ENCODE measurements at places on chromosomes 2 and 18. TPM values are rescaled to one million over a fixed set of nuclear protein-coding genes. Genes with fewer than 3 reads are reported as not detected.

DNA sequence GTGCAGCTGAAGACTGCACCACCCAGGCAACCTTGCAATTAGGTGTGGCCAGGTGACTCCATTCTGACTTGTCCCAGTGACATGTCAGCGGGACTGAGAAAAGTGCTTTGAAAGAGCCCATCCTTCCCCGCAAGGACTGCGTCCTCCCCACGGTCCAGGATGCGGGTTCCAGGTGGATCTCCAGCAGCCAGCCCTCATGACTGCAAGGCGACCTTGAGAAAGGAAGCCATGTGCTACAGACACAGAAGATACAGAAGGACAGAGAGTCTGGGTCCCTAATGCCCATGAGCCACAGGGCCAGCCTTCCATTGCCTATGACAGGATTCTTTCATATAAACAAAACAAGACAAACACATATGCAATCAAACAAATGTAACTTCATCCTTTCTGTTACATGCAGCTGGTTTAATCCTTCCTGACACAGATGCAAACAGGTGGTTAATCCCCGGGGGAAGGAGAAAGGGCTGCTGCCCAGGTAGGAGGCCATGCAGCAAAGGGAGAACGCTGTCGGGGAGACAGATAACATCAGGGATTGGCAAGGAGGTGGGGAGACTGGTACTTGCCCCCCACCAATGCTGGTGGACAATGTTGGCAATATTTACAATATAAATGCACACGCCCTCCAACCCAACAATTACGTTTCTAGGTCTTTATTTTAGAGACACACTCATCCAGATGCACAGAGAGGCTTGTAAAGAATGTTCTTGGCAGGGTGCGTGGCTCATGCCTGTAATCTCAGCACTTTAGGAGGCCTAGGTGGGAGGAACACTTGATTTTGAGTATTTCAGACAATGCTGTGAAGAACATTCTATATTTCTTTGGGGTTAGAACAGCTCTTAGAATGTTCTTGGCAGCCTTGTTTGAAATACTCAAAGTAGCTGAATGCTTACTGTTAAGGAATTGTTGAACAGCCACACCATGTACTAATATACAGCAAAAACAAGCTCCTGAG, 64.8 kb downstream of the NCAPH start:
- no peak for DNase-seq

DNA sequence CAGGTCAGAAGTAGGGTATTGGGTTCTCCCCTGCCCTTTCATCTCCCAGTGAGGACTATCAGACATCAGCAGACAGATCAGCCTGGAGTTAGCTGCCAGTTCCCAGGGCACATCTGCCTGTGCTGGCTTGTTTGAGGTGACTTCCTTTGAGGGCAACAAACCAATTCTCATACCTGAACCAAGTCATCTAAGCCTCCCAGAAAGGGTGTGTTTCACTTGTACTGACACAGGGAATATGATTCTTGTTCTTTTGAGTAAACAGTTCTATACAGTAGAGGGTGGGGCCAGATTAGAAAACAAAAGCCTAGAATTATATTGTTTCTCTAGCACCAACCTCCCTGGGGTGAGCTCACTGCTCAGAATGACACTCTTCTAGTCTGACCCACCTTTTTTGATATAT, 591.9 kb downstream of the SLC4A3 start:
- no peak for DNase-seq

- no peak for DNase-seq
Measured at GRCh38 chr2:116879650-116880160, 934.8 kb upstream of the DDX18 start.

Gene COL6A3
- 0.92 TPM for total RNA-seq

Gene MARCHF4
- total RNA-seq: not detected

GRCh38 chr2:233307565-233307964, at the start of gene SAG:
TSS of gene SAG (plus strand) at chr2:233307816. CDS start at chr2:233309190, 1,374 bp downstream.
- no peak for DNase-seq

- no peak for DNase-seq
Measured at GRCh38 chr2:182072861-182073260, 87.2 kb downstream of the PPP1R1C start.

Gene NETO1
- not detected for total RNA-seq

- DNase-seq: no peak
Measured at GRCh38 chr2:239397931-239398471, 2.8 kb downstream of the HDAC4 start.

GRCh38 chr2:79982445-79982844, 322.1 kb downstream of the LRRTM1 start:
- DNase-seq: no peak

- DNase-seq: no peak
Measured at GRCh38 chr2:102138331-102138730, 4.2 kb upstream of the IL1R1 start.

Gene OR6B2
- not detected for total RNA-seq

GRCh38 chr2:200749631-200750322, 61.9 kb upstream of the BZW1 start:
- no peak for DNase-seq

Gene NLRC4
- not detected for total RNA-seq

- no peak for DNase-seq
Measured at GRCh38 chr2:181052523-181052891, 72.1 kb downstream of the UBE2E3 start.

- no peak for DNase-seq
Measured at GRCh38 chr2:1661891-1662605, 82.3 kb downstream of the PXDN start.

Gene C2orf74
- total RNA-seq: 7.1 TPM

- no peak for DNase-seq
Measured at GRCh38 chr2:38474715-38475566, 97.9 kb upstream of the ATL2 start.

- no peak for DNase-seq
Measured at GRCh38 chr2:108169982-108170625, 69.7 kb upstream of the SULT1C3 start.

DNA sequence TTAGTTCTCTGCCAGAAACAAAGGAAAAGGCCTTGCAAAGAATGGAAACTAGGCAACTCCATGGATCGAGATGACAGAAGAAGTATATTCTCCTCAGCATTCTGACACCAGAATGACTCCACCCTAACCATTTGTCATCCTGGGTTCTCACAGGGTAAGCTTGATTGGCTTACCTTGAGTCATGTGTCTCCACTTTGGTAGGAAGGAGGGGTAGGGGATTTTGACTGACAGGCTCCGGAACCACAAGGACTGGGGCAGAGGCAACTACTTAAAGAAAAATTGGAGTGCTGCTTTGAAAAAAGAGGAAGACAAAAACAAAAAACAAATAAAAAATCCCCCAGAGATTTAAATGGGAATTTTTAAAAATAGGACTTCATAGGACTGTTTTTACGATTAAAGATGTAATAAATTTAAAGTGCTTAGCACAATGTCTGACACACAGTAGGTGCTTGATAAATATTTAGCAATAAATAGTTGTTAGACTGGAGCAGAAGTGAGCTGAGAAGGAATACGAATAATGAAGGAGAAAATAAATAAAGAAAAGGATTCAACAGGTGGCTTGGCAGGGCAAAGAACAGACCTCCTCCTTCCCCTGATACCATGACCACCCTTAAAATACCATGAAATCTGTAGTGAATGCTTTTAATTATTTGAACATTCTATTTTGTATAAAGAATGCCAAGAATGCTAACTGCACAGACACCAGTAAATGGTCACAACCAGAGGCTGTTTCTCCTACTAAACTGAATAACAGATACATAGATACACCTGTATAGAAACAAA, 230.2 kb downstream of the CDCA7 start:
- DNase-seq: no peak

DNA sequence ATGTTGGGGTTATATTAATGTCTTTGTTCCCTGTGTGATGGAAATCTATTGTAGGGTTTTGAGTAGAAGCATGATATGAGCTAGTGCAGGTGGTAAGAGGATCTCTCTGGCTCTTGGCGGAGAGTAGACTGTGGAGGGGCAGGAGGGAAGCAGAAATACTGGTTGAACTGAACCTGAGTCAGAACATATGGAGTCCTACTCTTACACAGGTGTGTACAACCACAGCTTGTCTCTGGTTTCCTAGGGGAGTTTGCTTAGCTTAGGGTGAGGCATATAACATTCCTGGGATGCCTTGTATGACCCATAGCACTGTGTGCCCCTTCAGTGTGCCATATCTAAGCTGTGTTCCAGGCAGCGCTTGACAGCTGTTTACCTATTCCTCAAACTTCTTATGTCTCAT, 97.3 kb upstream of the GCFC2 start:
- DNase-seq: no peak

GRCh38 chr2:237549643-237550415, 16.5 kb upstream of the PRLH start:
- DNase-seq: no peak

Gene ST6GAL2
- total RNA-seq: not detected

Gene TRMT61B
- 13.9 TPM for total RNA-seq

GRCh38 chr18:46711444-46711863, 45.4 kb downstream of the ST8SIA5 start:
- no peak for DNase-seq

Gene TEKT4
- not detected for total RNA-seq

- DNase-seq: no peak
Measured at GRCh38 chr2:44618251-44619023, 256.7 kb downstream of the CAMKMT start.

GRCh38 chr2:240149943-240150784, 9.7 kb upstream of the OTOS start:
- peak; percentile 37 for DNase-seq

Gene SESTD1
- 21.8 TPM for total RNA-seq

DNA sequence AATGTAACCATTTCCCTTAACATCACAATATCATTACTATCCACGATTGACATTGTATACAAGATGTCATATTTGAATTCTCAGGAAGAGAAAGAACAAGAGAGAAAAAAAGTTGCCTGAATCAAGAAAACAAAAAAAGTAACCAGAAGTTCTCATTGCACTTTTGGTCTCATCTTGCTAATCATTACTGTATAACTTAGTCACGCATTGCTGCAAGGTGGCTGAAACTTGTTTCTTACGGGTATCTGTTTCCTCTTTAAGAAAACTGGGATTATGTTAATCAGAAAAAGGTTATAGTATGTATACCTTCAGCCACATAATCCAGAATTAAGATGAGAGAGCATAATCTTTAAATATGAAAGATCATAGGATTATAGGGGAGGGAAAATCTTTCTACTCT, 639.7 kb upstream of the SYT4 start:
- no peak for DNase-seq

Gene HTR2B
- total RNA-seq: 2.2 TPM

- DNase-seq: no peak
Measured at GRCh38 chr2:170229125-170229524, 51.2 kb downstream of the MYO3B start.

DNA sequence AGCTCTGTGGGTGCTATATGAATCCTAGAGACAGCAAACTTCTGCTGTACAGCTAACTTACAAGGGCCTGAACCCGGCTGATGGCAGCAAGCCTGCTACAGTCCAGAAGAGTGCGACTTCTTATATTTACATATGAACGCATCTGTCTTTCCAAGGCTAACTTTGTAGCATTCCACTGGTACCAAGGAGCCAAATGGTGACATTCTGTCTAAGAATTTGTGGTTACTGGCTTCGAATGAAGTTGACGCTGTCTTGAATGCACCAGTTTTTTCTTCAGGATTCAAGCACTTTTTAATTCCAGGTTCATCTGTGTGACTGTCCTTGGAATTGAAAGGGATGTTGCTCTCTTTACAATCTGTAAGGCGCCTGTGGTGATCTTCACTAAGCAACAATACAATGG, 42.4 kb downstream of the THUMPD2 start:
- no peak for DNase-seq

Gene ADGRF3
- 7.4 TPM for total RNA-seq

- DNase-seq: no peak
Measured at GRCh38 chr2:183490914-183491313, 366.7 kb downstream of the NUP35 start.

All from activated CD4-positive, alpha-beta T cell treated with anti-CD3 and anti-CD28 coated beads, Interleukin-2, amount 10 ng/mL, durations not matched to agents 7 days and 5 days (primary cell).